Daoy (cell line): ENCODE measurements at places on chromosomes 7 and 10.

DNA sequence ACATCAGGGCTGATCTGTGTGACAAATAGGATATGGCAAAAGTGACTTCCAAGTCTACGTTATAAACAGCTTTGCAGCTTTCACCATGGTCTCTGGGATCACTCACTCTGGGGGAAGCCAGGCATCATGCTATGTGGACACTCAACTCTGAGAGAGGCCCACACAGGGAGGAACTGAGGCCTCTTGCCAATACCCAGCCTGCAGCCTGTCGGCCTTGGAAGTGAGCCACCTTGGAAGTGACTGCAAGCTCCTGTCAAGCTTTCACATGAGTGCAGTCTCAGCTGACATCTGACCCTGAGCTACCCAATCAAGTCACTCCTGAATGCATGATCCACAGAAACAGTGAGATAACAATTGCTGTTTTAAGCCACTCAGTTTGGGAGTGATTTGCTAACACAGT, 56.5 kb downstream of the MMRN2 start:
- no peak for DNase-seq

GRCh38 chr7:112152186-112152585, 54.0 kb downstream of the DOCK4 start:
- no peak for DNase-seq

DNA sequence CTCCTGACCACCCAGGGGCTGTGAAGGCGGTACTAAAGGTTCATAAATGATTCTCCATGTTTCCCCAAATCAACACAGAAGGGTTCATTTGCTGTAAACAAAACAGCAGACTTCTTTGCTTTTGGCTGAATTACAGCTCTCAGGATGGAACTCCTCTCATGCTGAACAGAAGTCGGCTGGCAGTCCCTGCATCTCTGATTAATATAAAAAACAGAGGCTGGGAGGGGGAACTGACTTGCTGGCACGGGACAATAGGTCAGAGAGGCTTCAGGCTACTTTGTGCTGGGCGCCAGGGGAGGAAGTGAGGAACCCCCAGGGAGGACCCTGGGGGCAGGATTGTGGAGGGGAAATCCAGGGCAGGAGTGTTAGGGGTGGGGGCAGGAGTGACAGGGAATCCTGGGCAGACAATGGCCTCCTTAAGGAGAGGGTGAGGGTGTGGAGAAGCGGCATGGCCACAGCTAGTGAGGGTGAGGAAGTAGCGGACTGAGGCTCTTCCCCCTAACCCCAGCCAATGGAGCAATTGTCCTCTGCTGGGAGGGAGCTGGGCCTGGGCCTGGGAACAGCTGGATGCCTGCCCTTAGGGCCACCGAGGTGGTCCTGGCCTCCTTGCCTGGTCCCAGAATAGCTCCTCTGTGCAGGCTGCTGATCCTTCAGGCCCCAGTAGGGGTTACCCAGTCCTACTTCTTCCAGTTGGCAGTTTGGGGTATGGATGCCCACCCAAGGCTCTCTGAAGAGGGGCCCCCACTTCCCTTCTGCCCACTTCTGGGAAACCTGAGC, 9.2 kb upstream of the SFRP5 start:
- peak; percentile 37 for DNase-seq

- no peak for DNase-seq
Observed at GRCh38 chr10:123797813-123798212, 93.8 kb downstream of the CPXM2 start.

DNA sequence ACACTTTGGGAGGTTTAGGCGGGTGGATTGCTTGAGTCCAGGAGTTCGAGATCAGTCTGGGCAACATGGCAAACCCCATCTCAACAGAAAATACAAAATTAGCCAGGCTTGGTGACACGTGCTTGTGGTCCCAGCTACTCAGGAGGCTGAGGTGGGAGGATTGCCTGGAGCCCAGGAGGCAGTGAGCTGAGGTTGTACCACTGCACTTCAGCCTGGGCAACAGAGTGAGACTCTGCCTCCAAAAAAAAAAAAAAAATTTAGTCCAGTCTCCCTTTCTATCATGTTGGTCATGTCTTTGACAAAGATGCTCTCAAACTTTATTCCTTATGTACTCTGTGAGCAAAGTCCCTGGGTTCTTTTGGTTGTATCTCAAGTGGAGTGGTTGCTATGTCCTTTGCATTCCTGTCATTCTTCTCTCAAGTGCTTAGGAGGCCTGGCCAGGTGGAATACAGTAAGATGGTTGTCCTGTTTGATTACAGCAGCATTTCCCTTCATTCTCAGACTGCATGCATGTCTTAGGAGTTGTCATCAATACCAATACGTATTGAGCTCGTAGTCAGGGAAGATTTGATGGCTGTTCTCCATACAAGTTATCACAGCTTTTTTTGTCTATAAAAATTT, 85.7 kb downstream of the MMRN2 start:
- no peak for DNase-seq

DNA sequence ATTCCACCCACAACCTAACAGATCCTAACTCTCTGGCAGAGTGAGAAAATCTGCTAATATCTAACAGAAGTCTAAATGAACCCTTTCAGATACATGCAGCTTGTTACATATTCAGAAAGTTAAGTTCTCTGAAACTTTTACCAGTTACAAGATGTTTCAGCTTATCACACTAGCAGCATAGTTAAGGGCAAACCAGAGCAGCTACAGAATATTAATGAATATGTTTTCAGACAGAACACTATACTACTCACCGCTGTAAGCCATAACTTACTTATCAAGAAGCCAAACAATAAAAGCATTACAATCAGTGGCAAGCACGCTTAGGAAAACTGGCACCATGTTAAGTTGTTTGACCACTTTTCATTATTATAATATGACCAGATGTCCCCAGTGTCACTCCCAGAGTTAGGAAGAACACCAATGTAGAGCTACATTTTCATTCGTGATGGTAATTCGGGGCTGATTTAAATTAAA, 2.7 kb downstream of the ITGB1 start:
- DNase-seq = no peak

DNA sequence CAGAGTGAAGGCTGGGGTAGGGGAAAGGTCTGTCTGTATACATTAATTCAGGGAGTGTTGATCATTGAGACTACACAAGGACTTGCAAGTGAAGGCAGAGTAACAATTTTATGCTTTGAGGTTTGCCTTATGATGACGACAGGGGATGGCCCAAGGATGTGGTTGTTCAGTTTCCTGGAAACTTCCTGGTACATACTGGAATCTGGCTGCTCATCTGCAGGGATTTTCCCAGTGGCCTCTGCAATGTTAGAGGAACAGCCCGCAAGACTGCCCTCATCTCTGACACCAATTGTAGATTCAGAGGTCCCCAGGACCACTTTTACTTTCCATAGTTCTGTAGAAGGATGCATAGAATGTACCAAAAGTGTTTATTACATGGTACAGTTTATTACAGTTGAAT, 189.6 kb downstream of the TMEM178B start:
- no peak for DNase-seq

- no peak for DNase-seq
Observed at GRCh38 chr7:148541891-148542504, 48.6 kb upstream of the C7orf33 start.
